ENCODE measurements at places on chromosomes 5 and 9.
A peak's percentile ranks its signal among the peaks of the same experiment; 100 is the strongest.

DNA sequence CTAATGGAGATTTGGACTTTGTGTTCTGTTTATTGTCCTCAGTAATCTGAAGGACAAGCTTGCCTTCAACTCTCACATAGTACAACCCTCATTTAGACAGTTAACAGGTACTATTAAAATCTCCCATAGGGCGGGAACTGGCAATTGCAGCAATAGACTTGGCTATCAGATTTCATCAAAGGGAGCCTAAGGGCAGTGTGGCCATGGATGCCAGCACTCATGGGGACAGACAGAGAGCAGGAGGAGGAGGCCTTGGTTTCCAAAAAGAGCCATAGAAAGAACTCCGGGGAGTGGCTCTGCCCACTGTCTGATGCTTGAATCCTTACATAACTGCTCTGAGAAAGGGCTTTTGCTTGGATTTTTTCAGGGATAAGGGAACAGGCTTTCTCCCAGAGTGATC is 6.8 kb downstream of the SLC36A1 start:
- DNase-seq = no peak

- DNase-seq = no peak
These were observed 11.1 kb downstream of the LCP2 start for GRCh38 chr5:170286386-170286925.

- no peak for DNase-seq
These were observed 492 bp upstream of the NEK6 start for GRCh38 chr9:124257070-124257843.

DNA sequence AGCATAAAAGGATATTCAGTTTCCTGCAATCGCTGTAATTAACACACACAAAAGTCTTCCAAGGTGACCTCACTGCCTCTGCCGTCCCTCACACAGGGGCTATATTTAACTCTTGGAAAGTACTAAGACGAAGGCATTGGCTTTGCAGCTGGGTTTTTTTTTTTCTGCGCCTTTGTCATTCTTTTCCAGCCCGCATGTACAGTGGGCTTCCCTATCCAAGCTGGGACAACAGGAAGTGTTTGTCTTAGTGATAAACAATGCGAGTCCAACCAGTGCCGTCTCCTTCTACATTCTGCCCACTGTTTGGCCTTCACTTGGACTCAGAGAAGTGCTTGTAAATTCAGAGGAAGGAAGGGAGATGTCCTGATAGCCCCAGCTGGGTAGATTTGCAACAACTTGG is 17.6 kb downstream of the AFAP1L1 start:
- DNase-seq = no peak

DNA sequence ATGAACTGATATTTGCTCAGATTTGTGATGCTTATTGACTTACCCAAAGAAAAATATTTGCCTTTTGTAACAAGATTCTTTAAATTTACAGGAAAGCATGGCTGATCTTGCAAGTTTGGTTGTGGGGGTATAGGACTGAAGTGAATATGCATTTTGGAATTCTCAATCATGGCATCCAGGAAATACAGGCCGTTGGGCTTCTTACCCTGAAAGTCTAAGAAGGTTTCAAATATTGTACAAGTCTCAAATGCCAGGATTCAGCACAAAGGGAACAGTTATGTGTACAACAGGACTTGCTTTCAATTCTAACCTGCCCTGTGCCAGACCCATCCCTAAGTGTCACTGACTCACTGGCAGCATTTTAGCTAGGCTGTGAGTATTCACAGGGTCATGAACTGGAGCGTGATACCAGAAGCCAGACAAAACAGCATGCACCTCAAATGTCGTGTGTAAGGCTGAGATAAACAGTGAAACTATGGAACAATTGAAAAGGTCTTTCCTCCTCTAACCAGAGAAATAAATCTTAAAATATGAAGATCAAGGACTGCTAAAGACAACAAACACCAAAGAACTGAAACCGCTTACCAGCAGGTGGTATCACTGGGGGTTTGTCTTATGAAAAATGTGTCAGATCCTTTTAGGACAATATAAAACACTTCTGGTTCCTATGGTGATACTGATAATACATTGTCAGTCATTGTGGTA is 168.6 kb upstream of the RGMB start:
- no peak for DNase-seq

GRCh38 chr9:124873664-124874063 is 11.7 kb downstream of the ARPC5L start:
- no peak for DNase-seq

DNA sequence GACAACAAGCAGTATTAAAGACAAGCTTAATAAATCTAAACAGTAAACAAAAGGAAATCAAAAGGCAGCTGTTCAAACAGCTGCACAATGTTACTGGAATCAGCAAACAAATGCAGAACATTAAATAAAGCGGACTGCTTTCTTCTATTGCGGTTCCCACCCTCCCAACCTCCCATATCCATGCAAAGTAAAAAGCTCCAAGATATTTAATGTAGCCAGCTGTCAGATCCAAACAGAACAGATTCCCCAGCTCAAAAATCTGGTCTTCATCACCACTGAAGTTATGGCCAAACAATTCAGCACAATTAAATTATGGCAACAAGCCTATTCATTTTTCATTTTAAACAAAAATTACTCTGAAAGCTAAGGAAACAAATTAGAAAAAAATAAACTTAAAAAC is 75.9 kb downstream of the SLC38A9 start:
- no peak for DNase-seq

GRCh38 chr9:104177003-104177611 is 83.0 kb downstream of the SMC2 start:
- no peak for DNase-seq

GRCh38 chr9:90735952-90736351 is 65.7 kb upstream of the SYK start:
- DNase-seq = no peak

DNA sequence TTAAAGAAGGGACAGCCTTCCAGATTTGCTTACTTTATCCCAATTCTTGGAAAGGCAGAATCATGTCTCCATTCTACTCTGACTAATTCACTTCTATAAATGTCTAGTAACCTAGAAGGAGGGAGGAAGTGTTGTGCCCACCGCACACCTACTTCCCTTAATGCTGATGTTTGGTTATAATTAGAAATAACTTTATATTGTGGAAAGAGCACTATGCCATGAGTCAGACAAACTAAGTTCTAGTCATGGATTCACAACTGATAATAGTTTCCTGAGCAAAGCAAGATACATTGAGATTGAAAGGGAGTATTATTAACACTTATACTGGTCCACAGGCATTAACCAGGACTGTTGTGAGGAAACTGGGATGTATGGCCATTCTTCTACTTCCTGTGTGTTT is 345.9 kb upstream of the RPS23 start:
- no peak for DNase-seq

- no peak for DNase-seq
These were observed 110.9 kb downstream of the LIFR start for GRCh38 chr5:38445374-38446028.

DNA sequence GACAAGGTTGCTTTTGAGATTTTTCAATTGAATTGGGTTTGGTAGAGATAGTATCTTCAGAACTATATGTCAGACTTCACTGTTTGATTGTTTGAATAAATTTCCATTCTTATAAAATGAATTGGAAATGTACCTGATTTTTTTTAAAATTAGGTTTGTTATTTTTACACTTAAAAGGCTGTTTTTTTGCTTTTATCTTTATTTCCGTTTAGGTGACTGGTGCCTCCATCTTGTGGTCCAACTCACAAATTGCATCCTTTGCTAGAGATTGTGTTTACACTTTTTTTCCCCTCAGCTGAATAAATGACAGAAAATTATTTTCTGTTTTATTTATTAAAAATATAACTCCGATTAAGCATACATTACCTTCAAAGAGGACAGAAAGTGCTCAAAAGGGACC is 15.6 kb downstream of the NDUFAF2 start:
- no peak for DNase-seq

GRCh38 chr5:56175488-56175887 is 57.6 kb downstream of the ANKRD55 start:
- peak; percentile 81 for DNase-seq

DNA sequence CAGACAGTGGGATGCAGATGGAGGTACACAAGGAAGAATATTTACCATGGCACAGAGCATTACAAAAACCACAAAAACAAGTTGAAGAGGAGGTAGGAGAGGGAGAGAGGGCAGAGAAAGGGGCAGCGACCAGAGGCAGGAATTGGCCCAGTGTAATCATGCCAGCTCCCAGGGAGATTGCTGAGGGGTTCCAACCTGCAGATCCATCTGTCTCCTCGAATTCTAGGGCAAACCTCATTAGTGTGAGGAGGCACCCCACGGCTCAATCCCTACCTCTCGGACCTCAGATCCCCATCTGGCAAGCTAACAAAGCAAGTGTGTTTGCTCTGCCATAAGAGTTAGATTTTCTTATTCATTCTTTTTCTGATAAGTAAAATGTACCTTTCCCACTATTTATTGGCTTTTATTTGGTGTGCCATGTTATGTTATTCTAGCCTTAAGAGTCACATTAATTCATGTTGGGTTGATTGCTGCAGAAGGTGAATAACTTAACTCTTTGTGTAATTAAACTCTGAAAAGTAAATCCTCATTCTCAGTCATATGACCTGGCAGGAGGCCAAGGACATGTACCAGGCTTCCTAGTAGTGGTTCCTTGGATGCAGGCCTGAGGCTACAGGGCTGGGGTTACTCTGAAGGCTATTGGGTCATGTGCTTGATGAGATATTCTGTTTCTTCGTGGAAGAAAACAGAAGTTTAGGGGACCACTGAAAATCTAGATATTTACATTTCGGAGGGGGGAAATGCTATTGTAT is 315.2 kb upstream of the ATP10B start:
- DNase-seq = no peak

DNA sequence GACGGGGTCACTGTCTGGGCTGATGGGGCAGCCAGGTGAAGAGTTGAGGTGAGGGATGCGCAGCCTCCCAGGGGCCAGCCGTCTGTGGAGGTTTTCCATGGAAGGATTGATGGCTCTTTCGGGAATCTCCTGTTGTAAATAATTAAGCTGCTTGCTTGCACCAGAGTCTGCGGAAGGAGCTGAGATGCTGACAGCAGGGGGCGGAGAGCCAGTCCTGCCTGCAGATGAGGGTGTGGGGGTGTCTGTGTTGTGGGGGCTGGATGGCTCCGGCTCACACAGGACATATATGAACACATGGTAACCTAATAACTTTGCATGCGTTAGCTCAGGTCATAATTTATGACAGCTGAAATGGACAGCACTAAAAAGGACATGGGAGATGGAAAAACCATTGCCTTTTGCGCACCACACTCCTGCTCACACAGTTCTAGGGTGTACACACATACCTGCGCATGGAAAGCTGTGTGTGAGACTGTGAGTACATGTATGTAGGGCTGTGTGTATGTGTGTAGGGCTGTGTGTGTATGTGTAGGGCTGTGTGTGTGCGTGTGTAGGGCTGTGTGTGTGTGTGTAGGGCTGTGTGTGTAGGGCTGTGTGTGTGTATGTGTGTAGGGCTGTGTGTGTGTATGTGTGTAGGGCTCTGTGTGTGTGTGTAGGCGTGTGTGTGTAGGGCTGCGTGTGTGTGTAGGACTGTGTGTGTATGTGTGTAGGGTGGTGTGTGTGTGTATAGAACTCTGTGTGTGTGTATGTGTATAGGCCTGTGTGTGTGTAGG is 36.8 kb upstream of the SEMA4D start:
- DNase-seq = no peak

DNA sequence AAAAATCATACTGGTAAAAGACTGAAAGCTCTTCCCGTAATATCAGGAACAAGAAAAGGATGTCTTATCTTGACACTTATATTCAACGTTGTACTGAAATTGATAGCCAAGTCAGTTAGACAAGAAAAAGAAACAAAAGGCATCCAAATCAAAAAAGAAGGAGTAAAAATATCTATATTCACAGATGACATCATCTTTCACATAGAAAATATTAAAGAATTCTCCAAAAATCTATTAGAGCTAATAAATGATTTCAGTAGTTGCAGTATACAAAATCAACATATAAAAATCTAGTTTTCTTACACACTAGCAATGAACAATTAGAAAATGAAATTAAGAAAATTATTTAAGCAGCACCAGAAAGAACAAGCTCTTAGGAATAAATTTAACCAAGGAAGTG is 24.3 kb downstream of the SPDL1 start:
- DNase-seq = no peak

- DNase-seq = peak; percentile 69
These were observed 75.3 kb downstream of the TJP2 start for GRCh38 chr9:69249337-69249736.

DNA sequence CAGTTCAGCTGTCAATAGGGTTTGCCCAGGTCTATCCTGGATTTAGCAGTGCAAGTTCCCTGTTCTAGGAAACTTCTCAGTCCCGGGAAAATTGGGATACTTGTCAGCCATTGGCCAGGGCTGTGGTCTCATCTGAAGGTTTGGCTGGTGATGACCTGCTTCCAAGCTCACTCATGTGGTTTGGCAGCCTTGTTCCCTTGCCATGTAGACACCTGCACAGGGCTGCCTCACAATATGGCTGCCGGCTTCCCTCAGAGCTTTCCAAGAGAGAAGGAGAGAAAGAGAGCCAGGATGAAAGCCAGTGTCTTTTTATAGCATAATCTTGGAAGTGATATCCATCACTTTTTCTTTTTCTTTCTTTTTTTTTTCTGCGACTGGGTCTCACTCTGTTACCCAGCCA is 37.7 kb upstream of the HMCN2 start:
- DNase-seq = no peak

- no peak for DNase-seq
These were observed 20.9 kb upstream of the ADAM19 start for GRCh38 chr5:157596487-157596886.

- no peak for DNase-seq
These were observed 357.3 kb downstream of the SPOCK1 start for GRCh38 chr5:137141779-137142178.

DNA sequence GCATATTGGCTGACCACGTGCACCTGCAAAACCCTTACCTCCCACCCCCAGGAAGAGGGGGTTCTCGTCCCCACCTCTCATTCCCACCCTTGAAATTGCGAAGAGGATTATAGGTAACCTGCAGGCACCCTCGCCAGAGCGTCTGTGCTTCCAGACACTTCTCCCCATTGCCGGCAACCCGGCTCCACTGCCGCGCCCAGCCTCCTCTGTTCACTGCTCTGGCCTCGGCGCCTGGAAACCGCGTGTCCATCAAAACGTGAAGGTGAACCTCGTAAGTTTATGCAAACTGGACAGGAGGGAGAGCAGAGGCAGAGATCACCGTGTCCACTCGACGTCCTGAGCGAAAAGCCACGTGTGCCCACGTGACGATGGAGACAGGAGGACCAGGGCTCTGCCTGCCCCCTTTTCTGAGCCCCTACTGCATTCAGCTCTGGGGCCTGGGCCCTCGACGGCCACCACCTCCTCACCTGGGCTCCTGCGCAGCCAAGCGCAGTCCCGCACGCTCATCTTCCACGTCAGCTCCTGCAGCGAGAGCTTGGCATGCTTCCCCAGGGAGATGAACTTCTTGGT is 1.9 kb downstream of the TERT start:
- DNase-seq = no peak
